Activated naive CD4-positive, alpha-beta T cell treated with anti-CD3 and anti-CD28 coated beads for 36 hours (primary cell): ENCODE measurements at places on chromosomes 7 and 10. TPM values are rescaled to one million over a fixed set of nuclear protein-coding genes. Genes with fewer than 3 reads are reported as not detected.

NUPR2 gene
- not detected for total RNA-seq

CCDC172 gene
- total RNA-seq = not detected

ANKRD2 gene
- total RNA-seq = not detected

KIAA1549 gene
- total RNA-seq = 0.67 TPM

ZNF248 gene
- 5.5 TPM for total RNA-seq
